ENCODE measurements at places on chromosomes 2 and 18.

- peak; percentile 14 for DNase-seq
These were observed 63.7 kb upstream of the CYP26B1 start for GRCh38 chr2:72211350-72211749.

DNA sequence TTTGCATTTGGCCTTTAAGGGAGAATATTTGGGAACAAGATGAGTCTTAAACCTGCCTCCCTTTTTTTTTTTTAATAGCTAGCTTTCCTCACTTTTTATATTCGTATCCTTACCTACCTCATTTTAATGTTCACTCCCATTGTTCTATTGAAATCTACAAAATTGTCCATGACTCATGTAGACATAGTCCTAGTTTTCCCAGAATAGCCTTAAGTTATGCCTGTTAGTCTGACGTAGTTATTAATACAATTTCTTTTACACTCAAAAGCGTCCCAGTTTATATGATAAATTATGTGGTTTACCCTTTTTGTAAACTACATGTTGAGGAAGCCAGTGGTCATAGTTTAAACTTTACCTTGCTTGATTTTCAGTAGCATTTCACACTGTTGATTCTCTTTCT is 73.4 kb downstream of the UBR3 start:
- no peak for DNase-seq

DNA sequence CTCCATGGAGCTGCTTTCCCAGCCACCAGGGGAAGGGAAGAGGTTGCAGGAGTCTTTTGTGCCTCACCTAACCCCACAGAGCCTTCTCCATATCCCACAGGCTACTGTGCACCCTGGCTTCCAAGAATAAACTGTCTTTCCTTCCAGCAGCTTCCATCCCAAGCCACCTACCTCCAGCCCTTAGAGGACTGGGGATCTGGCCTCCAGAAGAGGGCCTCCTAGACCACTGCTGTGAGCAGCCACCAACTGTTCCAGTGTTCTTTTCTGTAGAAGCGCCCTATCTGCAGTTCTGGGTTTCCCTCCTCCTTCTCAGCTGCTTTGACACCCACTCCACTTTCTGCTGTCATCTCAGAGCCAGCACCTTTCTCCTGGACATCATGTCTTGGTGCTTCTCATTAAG is 30.7 kb upstream of the REG3G start:
- DNase-seq = no peak

DNA sequence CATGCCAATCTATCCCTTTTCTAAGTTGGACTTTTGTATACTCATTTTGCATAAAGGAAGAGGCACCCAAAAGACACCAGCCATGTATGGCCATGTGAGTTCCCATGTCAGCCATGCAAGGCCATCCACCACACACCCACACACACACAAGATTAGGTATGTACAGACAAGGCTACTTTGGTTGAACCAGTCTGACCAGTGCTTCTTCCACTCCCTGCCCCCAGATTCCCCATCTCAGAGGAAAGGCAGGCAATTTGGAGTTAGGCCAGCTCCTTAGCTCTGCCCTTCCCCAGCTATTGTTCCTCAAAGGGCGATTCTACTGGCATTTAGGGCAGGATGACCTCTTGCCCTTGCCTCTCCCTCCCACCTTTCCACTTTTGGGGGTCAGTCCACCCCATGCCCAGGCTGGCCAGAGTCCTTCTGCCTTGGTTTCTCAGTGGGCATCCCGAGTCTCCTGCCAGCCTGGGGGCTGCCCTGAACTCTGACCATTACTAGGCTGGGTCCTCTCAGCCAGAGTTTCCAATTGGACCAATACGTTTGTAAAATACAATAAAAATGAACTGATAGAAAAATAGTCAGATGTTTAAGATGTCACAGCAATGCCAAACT is 101.1 kb downstream of the ZBTB7C start:
- DNase-seq = no peak

GRCh38 chr2:105845976-105846375 is 101.3 kb downstream of the NCK2 start:
- no peak for DNase-seq

DNA sequence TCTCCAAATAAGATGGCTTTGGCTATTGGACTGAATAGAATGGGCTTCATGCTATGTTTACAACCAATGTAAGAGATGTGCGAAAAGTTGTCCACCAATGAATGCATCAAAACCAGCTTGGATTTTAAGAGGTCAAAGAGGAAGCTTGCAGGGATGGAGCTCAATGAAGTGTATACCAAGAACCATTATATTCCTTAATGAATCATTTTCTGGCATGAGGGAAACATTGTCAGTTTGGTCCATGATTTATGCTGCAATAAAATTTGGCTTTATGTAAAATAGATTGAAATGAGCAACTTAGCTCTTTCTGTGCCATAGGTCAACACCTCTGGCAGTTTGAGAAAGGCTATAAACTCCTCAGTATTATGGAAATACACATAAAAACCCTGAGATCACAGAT is 107.3 kb downstream of the SH3BP4 start:
- DNase-seq = no peak

- peak; percentile 41 for DNase-seq
These were observed 239.0 kb upstream of the MMADHC start for GRCh38 chr2:149826471-149827125.

Measured in fibroblast of upper back skin (primary cell).